ENCODE measurements at places on chromosomes 16 and 17.

- no peak for DNase-seq
These were observed 20.2 kb downstream of the GOSR2 start for GRCh38 chr17:46943218-46943500.

- no peak for DNase-seq
These were observed 255.2 kb upstream of the WSB1 start for GRCh38 chr17:27038676-27039075.

DNA sequence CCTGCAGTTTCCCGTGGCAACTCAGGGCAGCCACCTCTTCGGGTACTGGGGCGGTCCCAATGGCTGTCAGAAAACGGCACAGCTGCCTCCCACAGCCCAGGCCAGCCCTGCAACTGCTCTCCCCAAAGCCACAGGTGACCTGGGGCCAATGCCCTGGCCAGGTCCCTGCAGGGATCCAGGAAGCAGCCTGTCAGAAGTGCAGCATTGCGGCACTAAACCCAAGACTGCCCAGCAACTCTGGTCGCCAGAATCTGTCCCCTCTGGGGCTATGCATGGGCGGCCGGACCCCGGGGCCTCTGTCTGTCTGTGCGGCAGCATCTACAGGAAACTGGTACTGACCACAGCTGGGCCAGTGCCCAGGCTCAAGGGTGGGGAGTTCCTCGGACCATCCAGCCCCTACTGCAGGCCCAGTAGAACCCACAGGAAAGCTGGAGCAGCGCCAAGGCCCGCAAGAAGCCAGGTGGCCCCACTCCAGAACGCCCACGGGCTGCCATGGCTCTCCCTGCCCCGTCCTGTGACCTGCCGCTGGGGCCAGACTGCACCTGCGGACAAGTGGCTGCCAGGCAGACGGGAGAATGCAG is 5.5 kb downstream of the CYBC1 start:
- DNase-seq = no peak

GRCh38 chr16:68642436-68643101 is 2.5 kb upstream of the CDH3 start:
- peak; percentile 70 for DNase-seq

DNA sequence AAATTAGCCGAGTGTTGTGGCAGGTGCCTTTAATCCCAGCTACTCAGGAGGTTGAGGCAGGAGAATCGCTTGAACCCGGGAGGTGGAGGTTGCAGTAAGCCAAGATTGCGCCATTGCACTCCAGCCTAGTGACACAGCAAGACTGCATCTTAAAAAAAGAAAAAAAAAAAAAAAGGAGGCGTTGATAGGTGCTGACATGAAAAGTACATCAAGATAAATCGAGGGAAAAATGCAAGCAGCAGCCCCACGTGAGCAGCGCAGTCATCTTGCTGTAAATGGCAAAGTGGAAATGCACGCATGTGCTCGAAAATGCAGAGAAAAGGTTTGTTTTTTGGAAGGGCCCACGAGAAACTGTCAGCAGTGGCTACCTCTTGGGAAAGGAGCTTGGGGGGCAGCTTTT is 20.9 kb downstream of the MXRA7 start:
- no peak for DNase-seq

GRCh38 chr16:51321251-51321650 is 170.2 kb upstream of the SALL1 start:
- no peak for DNase-seq
